Osteoblast (primary cell): ENCODE measurements at places on chromosomes 12 and 14.

GRCh38 chr12:89760783-89761182 lies 52.1 kb upstream of the ATP2B1 start:
- no peak for DNase-seq

DNA sequence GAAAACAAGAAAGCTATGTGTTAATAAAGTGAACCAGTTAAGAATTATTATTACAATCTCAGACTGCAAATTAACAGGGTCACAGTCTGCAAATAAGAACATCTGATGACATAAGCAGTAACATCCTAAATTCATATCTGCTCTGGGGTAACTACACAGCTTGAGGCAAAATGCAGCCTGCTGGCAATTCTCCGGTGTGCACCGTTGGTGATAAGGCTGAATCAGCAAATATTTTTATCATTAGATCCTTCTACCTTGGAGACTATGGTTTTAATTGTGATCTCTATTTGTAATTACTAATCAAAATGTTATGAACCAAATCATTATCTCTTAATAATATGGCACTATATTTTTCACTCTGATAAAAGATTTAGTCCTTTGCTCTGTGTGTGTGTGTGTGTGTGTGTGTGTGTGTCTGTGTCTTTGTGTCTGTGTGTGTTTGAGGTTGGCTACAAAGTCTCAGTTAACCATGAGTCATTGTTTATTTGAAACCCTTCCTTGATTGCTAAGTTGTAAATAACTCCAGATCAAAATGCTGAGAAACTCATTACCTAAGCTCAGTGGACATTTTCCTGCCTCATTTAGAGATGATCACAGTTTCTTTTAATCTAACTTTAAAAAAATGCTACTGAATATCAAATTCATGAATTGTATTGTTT lies 442.6 kb downstream of the GXYLT1 start:
- DNase-seq = no peak

DNA sequence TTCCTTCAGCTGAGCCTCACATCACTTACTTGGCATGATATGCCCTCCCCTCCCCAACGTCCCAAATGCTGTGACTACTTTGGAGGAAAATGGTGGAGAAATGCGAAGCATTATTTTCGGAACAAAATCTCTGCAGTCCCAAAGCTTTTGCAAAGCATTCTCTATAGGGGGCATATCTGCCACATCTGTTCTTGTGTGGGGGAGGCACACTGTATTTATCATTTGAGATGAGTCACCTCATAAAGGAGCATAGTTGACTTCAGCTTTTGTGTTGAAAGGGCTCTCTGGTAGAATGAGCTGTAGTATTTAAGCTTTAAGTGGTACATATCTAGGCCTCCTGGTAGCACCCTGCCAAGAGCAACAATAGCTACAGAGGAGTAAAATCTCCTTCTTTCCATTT lies 447.5 kb downstream of the ADAMTS20 start:
- peak; percentile 23 for DNase-seq

- DNase-seq = peak; percentile 21
Observed at GRCh38 chr14:100788517-100788916, 37.4 kb upstream of the MEG3 start.

GRCh38 chr14:28886940-28887339 lies 120.4 kb downstream of the FOXG1 start:
- no peak for DNase-seq

- no peak for DNase-seq
Observed at GRCh38 chr12:68506619-68507018, 104.1 kb upstream of the RAP1B start.

DNA sequence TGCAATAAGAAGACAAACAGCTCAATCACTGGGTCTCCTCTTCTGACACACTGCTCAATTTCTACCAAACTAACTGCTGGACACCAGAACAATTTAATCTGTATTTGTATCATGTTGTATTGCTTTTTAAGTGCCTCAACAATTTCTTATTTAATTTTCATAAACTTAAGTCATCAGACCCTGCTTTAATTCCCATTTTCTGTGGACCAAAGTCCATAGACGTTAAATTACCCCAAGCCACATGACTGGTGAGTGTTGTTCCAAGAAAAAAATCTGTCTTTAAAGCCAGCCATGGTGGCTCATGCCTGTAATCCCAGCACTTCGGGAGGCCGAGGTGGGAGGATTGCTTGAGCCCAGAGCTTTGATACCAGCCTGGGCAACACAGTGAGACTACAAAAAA lies 8.7 kb downstream of the HOMEZ start:
- DNase-seq = no peak

DNA sequence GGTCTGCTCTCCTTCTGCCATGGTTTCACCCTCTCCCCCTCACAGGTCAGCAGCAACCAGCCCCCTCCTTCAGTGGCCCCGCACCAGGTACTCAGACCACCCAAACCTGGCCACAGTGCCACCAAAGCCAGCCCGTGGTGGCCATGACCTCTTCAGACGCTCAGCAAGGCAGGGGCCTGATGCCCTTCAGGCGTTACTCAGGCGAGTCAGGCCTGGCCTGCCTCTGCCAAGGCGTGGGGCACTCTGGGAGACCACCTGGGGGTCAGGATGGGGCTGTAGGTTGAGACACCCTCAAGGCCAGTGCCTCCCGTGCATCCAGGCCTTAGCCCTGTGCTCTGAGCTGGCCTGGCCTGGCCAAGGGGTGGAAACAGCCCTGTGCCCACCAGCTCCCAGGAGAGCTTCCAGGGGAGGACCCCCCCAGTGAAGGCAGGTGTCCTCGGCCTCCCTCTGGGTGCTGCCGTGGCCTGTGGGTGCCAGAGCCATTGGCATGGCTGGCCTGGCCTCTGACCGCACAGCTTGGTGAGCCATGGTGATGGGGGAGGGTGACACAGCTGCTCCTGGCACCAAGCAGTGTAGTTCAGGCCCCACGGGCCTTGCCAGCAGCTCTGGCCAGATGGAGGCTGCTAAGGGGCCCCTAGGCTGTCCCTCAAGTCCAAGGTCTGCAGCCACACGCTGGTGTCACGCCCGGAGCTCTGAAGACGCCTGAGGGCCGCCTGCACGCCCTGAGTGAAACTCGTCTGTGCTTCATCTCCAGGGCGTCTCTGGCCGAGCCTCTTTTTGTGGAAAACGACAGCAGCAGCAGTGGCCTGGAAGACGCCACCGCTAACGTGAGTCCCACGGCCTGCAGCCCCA lies 15.1 kb downstream of the XRCC3 start:
- peak; percentile 65 for DNase-seq

- no peak for DNase-seq
Observed at GRCh38 chr12:46915082-46915481, 89.3 kb upstream of the SLC38A4 start.
